ENCODE measurements at places on chromosomes 1 and 21.

DNA sequence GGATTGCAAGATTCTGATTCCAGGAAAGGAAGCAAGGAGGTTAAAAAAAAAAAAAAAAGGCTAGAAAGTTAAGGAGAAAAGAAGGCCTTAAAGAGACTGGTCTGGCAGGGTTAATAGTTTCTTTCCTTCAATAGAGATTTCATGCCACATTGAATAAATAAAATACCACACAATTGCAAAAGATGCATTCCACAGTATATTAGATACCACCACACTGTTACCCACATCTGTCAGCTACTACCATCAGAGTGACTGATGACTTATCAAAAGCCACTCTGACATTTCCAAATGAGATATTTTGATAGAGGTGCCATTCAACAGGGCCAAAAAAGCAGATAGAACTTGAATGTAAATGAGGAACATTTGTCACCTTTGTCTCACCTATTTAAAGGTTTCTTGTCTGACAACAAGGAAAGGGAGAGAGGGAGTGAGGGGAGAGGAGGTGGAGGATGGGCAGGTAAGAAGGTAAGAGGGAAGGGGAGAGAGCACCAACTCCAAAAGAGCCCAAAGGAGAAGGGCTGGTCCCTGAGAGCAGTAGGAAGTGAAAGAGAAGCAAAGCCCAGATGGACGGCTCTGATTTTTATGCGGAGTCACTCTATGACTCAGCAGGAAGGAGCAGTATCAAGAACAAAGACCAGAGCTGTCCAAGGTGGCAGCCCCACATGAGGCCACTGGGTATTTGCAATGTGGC is 38.3 kb downstream of the LRRN2 start:
- DNase-seq: no peak

GRCh38 chr1:209190591-209191261 is 392.8 kb upstream of the CAMK1G start:
- DNase-seq: no peak

DNA sequence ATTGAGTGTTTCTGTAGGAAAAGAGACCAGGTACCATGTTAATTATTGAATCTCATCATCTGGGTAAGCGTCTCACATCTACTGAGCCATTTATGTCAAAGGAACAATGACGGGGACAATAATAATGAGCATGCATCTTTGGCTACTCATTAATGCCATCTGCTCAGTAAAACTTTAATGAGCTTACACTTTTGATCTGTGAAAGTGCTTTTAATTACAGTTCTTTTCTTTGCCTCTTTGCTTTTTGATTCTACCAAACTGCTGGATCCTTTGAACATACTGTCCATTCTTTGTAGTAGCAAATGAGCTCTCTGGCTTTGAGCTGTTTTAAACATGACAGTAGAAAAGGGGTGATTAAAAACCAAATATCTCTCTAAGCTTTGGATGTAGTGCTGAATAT is 181.2 kb upstream of the IVNS1ABP start:
- no peak for DNase-seq

- DNase-seq: no peak
Measured at GRCh38 chr1:243739335-243740003, 110.6 kb downstream of the AKT3 start.

- DNase-seq: no peak
Measured at GRCh38 chr1:231487910-231488309, 40.6 kb upstream of the TSNAX start.

DNA sequence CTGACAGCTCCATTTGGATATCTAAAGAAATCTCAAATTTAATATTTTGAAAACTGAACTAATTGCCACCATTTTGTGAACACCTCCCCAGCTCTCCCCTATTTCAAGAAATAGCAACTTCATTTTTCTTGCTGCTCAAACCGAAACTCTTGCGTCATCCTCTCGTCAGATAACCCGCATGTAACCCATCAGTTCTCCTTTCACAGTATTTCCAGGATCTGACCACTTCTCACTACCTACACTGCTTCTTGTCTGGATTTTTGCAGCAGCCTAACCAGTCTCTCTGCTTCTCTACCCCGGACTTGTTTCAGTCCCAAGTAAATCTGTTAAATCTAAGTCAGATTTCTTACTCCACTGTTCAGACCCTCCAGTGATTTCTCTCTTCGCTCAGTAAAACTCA is 75.6 kb downstream of the MTR start:
- no peak for DNase-seq

Measured in stimulated activated CD8-positive, alpha-beta memory T cell treated with anti-CD3 and anti-CD28 coated beads, Interleukin-4, amount 100 ng/mL, for 4 hours (primary cell).